ENCODE measurements at places on chromosomes 4 and X. TPM values are rescaled to one million over a fixed set of nuclear protein-coding genes. Genes with fewer than 3 reads are reported as not detected.

Gene RENBP
- 6.2 TPM for total RNA-seq

Gene UGT2B15
- not detected for total RNA-seq

Gene AKAP14
- total RNA-seq, result not detected

- H3K27ac ChIP-seq, result no peak overlapping the region
- H3K27me3 ChIP-seq, result no peaks in the 10 kb centered on the region
- H3K36me3 ChIP-seq, result no peaks in the 10 kb centered on the region
- no peak overlapping the region for H3K4me3 ChIP-seq
Observed at GRCh38 chr4:112245383-112245782, 13.8 kb downstream of the AP1AR start.

DNA sequence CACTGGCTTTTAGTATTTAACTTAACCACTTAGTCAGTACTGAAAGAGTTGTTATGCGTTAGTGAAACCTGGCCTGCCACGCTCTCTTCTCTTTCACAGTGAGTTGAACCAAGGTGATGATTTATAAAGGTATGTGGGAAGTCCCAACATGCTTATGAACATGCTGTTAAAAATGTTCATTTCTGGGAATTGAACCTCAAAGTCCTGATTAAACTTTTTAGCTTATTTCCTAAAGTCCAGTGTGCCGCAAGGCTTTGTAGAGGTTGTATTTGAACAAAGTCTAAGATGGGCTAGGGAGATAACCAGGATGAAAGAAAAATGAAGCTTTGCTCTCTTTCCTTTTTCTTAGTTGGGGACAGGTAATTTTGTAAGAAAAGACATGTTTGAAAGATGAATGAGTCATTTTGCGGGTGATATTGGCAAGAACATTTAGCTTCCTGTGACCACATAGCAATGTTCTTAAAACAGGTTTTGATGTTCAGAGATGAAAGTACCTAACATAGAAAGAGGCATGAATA lies 270.3 kb downstream of the DTHD1 start:
- no peaks in the 10 kb centered on the region for H3K27me3 ChIP-seq
- H3K4me3 ChIP-seq, result no peak overlapping the region
- no peak for DNase-seq
- H3K4me1 ChIP-seq, result no peaks in the 10 kb centered on the region
- no peak overlapping the region for H3K27ac ChIP-seq
- no peaks in the 10 kb centered on the region for H3K36me3 ChIP-seq

GRCh38 chrX:149630681-149631233 lies 835 bp downstream of the TMEM185A start:
- H3K36me3 ChIP-seq, result no peaks in the 10 kb centered on the region
- peak; percentile 58 for DNase-seq
- no peaks in the 10 kb centered on the region for H3K4me1 ChIP-seq

GRCh38 chr4:47531954-47532321 lies 46.9 kb downstream of the ATP10D start:
- no peaks in the 10 kb centered on the region for H3K36me3 ChIP-seq
- H3K4me1 ChIP-seq, result peaks cover 39% of the 10 kb centered on the region

DNA sequence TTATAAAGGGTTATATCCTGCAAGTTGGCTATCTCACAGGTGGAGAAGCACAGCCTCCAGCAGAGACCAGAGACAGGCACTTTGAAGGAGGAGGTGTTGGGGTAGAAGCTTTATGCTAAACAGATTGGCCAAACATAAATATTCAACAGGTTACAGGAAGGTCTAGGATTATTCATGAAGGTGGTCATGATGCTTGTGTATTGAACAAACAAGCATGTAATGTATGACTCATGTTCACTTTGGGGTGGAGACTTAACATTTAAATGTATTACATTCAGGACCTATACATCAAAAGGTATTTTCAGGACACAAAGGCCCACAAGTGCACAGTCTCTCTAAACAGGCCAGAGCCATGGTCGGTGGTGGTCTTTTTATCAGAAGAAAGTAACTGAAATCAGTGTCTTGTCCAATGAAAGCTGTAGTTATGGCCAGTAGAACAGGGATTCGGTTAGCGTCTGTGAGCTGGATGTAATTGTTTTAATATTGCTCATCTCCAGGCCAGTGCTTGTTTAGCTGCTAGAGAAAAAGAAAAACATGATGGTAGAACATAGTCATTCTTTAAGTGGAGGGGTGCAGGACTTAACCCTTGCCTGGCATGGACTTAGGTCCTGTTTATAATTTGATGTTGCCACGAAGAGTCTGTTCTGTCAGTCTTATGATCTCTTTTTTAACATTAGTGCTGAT lies 555.2 kb upstream of the PCDH10 start:
- no peaks in the 10 kb centered on the region for H3K4me1 ChIP-seq
- H3K27me3 ChIP-seq, result no peaks in the 10 kb centered on the region

GRCh38 chrX:17669891-17670290 lies 67.4 kb upstream of the SCML1 start:
- no peak overlapping the region for H3K27ac ChIP-seq
- DNase-seq, result no peak
- H3K27me3 ChIP-seq, result no peaks in the 10 kb centered on the region
- no peaks in the 10 kb centered on the region for H3K36me3 ChIP-seq
